Activated CD4-positive, alpha-beta T cell treated with anti-CD3 and anti-CD28 coated beads, Interleukin-2, amount 50 U/mL, for 24 hours (primary cell): ENCODE measurements at places on chromosomes 16 and 17.

GRCh38 chr17:77228241-77228752 is 87.5 kb downstream of the SEC14L1 start:
- DNase-seq: no peak

GRCh38 chr16:1787322-1788094 is 4.7 kb downstream of the NUBP2 start:
- DNase-seq: no peak

DNA sequence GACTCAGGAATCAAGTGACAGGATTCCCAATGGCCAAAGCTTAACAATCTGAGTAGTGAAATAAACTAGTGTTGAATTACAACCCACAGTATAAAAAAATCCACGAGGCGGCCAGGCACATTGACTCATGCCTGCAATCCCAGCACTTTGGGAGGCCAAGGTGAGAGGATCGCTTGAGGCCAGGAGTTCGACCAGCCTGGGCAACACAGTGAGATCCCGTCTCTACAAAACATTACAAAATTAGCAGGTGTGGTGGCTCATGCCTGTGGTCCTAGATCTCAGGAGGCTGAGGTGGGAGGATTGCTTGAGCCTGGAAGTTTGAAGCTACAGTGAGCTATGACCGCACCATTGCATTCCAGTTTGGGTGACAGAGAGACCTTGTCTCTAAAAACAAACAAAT is 133.8 kb downstream of the CPPED1 start:
- no peak for DNase-seq

GRCh38 chr17:43445009-43445589 is 38.7 kb upstream of the DHX8 start:
- DNase-seq: no peak

GRCh38 chr17:41684035-41684434 is 4.7 kb upstream of the EIF1 start:
- no peak for DNase-seq

- peak; percentile 48 for DNase-seq
Observed at GRCh38 chr17:29005936-29006511, at the start of gene SEZ6. TSS of gene SEZ6 (minus strand) at chr17:29006033. CDS start at chr17:29005869, 164 bp downstream.

DNA sequence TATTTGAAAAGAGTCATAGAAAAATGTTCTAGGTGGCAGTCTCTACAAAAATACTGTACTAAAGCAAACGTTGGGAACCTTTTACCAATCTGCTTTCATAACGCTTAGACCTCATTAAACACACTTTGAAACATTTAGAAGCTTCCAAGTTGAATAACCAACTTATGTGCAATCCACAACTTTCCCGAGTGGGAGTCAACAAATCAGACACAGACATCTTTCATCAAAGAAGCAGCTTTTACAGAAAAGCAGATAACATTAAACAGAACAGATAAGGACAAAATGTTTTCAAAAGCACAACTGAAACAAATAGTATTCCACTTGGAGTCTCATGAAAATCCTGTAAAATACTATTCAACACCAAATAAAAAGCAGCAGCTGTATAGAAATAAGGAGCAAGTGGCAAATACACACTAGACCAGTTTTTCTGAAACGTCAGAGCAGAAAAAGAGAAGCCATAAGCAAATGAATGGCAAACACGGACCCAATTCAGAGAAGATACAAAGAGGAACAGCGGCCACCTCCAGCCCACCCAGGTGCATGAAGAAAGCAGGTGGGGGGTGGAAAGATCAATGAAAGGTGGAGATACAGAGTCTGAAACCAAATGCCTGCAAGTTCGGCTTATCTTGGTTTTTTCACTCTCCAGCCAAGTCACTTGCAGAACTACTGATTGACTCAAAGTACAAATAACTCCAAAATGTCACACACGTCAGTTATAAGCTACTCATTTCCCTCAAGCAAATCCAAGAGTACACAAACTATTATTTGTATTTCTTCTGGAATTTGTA is 18.4 kb upstream of the FBF1 start:
- DNase-seq: no peak

- no peak for DNase-seq
Observed at GRCh38 chr16:17261197-17261858, 209.4 kb downstream of the XYLT1 start.
